Skeletal muscle tissue (tissue), 5 donors: ENCODE measurements at places on chromosomes 6 and 20. TPM values are rescaled to one million over a fixed set of nuclear protein-coding genes. Genes with fewer than 3 reads are reported as not detected.

The DEF6 gene
- 5.2 TPM for total RNA-seq

The LRRC73 gene
- 0.52 TPM for total RNA-seq

The BMP2 gene
- 2.6 TPM for total RNA-seq

The CLPSL1 gene
- total RNA-seq, result not detected

The SLC52A3 gene
- total RNA-seq, result not detected

The CGA gene
- total RNA-seq, result not detected

The DEFB132 gene
- total RNA-seq, result not detected

The PI16 gene
- 19.8 TPM for total RNA-seq

The CLVS2 gene
- total RNA-seq, result under 0.01 TPM

The VNN1 gene
- total RNA-seq, result under 0.01 TPM

The LGSN gene
- not detected for total RNA-seq

The KHDRBS2 gene
- under 0.01 TPM for total RNA-seq

The GLP1R gene
- total RNA-seq, result not detected

The TMEM244 gene
- not detected for total RNA-seq

The CDH4 gene
- 0.52 TPM for total RNA-seq
